CD4-positive, alpha-beta T cell treated with Interleukin-12 subunit alpha and Interleukin-12 subunit beta, for 1 hour (primary cell): ENCODE measurements at places on chromosomes 7 and 10.

DNA sequence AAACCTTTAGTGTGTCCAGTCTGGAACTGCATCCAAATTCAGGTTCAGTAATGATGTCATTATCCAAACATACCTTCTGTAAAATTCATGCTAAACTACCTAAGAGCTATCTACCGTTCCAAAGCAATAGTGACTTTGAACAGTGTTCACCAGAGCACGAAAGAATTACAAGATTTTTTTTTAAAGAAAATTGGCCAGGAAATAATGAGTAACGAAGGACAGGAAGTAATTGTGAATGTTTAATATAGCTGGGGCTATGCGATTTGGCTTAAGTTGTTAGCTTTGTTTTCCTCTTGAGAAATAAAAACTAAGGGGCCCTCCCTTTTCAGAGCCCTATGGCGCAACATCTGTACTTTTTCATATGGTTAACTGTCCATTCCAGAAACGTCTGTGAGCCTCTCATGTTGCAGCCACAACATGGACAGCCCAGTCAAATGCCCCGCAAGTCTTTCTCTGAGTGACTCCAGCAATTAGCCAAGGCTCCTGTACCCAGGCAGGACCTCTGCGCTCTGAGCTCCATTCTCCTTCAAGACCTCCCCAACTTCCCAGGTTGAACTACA lies 694 bp upstream of the FAS start:
- peak; percentile 30 for DNase-seq

DNA sequence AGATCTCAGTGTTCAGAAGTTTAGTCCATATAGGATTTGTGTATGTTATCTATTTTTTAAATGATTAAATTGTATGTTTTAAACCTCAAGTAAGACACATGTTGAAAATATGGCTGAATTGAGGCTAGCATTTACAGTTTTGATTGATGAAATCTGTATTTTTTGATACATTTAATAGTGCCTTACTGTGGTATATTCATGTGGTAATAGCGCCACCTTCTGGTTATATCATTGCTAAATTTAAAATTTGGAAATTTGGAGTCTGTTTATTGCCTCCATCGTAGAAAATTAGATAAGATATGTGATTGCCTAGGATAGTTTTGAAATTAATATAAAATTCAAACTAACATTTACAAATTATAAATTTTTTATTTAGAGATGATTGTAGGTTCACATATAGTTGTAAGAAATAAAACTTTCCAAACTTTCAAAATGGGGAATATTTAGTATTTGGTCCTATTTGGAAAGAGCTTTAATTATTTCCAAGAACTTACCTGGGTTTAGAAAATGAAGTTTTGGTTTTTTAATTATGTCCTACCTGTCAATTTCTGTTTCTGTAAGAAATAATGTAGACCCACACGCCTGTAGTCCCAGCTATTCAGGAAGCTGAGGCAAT lies 19.1 kb upstream of the ARMS2 start:
- DNase-seq, result peak; percentile 70

DNA sequence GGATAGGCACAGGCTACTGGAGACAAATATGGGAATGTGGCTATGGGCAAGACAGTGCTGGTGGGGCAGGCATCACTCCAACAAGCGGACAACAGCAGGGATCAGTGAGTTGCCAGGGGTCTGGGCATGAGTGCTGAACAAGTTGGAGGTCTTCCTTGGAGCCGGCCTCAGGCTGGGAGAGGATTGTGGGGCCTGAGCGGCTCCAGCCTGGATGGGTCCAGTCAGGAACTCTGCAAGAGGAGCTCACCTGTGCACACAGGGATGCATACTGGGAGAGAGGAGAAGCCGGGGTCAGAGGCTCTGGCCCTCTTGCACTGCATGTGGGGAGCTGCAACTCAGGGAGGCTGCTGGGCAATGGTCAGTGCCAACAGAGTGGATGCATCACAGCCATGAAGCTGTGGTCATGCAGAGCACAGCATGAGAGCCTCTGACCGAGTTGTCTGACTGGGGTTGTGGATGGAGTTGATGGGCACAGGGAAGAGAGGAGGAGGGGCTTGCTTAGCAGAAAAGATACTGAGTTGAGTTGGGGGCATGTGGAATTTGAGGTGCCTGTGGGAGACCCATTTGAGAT lies 204.0 kb upstream of the ZNF32 start:
- DNase-seq, result no peak

GRCh38 chr7:95595746-95596197 lies 544 bp downstream of the PDK4 start:
- no peak for DNase-seq

DNA sequence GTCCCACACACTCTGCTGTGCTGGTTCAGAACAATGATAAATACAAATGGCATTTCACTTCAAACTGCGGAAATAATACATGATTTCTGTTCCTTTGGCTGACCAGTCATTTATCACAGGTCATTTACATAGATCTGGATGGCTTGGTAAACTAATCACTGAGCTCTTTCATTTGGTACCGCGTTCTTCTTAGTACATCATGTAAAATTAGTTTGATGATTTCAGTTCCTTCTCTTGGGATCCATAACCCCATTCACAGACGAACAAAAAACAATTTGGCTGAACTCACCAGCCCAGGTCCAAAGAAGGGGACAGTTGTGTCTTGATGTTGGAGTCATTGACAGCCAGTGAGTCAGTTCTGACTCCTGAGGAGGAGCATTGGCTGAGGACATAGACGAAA lies 689.8 kb downstream of the INHBA start:
- DNase-seq, result no peak

GRCh38 chr10:69360485-69361302 lies 56.0 kb downstream of the TACR2 start:
- no peak for DNase-seq

DNA sequence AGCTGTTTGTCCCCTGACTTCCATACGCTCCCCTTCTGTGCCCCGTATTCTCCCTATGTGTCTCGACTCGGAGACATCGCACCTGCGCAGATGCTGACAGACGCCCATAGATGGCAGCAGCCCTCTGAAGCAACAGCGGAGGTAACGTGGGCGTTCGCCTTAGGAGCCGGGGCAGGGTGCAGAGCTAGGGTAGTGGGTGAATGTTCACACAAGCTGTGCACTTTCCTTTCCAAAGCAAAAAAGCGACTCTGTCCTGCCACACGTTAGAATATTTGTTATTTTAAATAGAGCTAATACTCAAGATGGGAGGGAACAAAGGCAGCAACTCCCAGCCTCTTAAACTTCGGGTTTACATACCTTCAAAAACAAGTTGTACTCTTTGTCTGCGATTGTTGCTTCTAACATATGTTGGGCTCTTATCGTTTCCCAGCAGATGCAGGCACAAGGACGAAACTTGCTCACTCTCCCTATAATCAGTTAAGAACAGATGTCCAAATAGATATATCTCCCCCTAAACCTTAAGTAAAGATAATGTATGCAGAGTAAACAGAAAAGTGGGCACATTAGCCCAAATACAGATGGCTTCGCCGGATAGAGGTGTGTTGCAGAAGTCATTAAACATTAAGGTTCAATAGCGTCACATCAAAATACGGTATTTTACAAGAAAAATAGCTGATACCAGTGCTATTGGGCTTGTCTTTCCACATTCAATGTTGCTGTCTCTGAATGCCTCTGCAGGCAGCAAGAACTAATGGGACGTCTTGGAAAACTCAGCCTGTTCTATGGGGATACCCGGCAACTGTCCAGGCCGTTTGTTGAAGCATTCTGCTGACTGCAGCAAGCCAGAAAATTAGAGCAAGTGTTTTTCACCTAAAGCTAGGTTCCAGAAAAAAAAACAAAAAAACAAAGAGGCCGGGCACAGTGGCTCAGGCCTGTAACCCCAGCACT lies 340.3 kb upstream of the PRKCQ start:
- peak; percentile 80 for DNase-seq

DNA sequence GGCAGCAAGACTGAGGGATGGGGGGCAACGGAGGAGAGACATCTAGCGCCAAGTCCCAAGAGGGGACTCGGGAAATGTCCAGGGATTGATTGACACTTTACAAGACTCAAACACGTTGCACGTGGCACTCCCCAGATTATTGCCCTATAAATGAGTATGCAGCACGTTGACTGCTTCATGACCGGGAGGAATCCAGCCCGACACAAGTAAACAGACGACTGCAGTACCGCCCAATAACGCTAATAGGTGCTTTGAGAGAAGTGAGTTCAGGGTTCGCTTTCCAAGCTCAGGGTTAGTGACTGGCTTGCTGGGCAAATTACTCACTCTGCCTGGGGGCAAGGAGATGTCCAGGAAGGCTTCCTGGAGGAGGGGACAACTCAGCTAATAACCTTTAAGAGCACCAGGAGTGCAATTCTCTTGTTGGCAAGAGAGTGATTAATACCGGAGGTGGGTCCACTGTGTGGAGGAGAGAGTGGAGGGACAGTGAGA lies 73.3 kb upstream of the MYL10 start:
- no peak for DNase-seq

GRCh38 chr7:327991-328702 lies 38.2 kb downstream of the FOXL3 start:
- DNase-seq, result no peak

- no peak for DNase-seq
Observed at GRCh38 chr10:29136411-29136810, 152.5 kb upstream of the LYZL1 start.

- DNase-seq, result no peak
Observed at GRCh38 chr10:117360994-117361667, 14.1 kb downstream of the PDZD8 start.

GRCh38 chr10:25059990-25060389 lies 43.6 kb downstream of the THNSL1 start:
- no peak for DNase-seq

DNA sequence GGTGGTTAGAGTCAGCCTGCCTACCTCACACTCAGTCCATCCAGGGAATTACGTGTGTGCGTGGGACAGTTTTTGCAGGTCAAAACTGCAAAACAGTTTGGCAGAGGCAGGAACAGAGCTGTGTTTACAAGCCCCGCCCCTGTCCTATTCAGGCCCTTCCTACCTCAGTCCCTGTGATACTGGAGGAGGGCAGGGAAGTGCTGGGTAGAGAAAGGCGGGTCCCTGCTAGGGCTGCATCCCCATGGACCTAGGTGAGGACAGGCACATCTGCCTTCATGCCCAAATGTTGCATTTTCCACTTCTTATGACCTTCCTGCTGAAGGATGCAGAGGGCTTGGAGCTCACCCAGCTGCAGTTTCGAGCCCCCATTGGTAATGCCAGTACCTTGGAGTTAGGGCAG lies 25.1 kb downstream of the SBDS start:
- no peak for DNase-seq

GRCh38 chr7:151759591-151760042 lies 117.3 kb downstream of the PRKAG2 start:
- peak; percentile 67 for DNase-seq

- no peak for DNase-seq
Observed at GRCh38 chr10:117431160-117431559, 55.9 kb upstream of the PDZD8 start.

- no peak for DNase-seq
Observed at GRCh38 chr10:92187101-92187500, 103.8 kb downstream of the CPEB3 start.

- no peak for DNase-seq
Observed at GRCh38 chr7:35038354-35038753, 1.1 kb upstream of the DPY19L1 start.

- DNase-seq, result peak; percentile 18
Observed at GRCh38 chr7:131112431-131112830, 215.2 kb upstream of the MKLN1 start.

DNA sequence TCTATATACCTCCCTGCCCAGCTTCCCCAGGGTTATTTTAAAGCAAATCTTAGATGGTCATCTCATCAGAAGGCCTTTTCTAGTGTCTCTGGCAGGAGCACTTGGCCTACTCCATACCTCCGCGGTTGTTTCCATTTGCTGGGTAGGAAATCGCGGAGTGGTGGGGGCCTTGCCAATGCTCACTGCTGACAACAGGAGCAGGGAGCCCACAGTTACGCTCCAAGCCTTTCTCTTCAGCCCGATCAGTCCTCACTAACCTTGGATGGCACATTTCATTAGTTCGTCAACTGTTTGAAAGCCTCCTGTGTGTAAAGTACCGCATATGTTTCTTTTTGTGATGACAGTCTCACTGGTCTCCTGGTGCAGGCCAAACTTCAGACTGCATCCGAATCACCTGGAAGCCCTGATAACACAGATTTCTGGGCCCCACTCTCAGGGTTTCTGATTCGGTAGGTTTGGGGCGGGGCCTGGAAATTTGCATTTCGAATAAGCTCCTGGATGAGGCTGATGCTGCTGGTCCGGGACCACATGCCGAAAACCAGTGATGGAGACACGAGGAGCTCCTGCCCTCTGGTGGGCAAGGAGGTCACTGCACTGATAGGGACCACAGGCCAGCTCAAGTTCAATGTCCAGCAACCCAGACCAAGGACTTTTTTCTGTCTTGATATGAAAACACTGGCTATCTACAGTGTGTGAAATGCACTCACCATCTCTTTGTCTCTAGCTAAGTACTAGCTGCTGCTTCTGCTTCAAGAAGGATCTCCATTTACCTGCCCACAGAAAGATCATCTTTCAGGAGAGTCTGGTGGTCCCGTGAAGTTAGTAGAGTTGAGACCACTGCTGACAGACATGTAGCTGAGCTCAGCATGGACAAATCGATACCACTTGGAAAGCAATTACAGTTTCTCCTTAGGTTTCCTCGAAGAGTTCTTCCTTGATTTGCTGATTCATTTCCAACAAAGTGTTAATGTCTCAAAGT lies 14.0 kb downstream of the LRGUK start:
- peak; percentile 38 for DNase-seq

- no peak for DNase-seq
Observed at GRCh38 chr10:13790196-13790595, 203.4 kb downstream of the PRPF18 start.

DNA sequence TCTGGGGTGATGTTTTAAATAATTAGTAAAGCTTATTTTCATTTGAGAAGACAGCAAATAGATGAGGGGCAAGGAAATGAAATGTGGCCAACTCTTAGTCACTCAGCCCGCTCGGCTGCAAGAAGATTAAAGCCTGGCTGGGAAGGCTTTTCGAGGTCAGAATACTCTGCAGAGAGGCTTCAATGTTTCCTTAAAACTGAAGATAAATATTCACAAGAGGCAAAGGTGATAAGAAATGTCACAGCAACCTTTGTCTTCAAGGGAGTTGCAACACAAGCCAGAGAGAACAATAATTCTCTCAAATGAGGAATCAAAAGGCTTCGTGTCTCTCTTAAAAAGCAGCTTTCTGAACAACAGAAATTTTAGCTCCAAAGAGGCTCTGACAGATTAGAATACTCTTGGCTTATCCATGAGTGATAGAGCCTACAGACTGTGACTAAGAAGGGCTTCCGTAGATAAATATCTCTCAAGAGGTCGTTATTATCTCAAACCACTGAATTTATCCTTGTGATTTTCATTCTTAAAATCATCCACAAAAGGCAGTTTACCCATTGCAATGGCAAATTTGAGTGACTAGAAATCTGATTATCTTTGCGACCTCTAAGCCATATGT lies 92.5 kb downstream of the KLF6 start:
- DNase-seq, result no peak

GRCh38 chr7:128135159-128135514 lies 103.9 kb upstream of the LRRC4 start:
- DNase-seq, result no peak

DNA sequence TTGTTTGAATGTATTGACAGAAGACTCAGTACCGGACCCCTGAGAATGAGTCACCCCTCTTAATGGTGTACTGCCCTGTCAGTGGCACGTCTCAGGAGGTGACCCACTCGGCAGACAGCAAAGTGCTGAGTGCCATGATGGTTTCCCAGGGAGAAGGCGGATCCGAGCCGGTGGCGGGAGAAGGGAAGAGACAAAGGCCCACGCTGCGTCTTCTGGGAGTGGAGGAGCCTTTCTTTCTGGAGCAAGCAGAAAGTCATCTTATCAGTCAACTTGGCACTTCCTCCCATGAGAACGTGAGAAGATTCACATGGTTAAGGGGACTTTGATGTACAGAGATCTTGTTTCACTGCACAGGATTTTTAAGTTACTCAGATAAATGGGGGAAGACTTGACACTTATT lies 14.6 kb upstream of the PPP2R2D start:
- DNase-seq, result no peak

- DNase-seq, result no peak
Observed at GRCh38 chr7:124723012-124723411, 42.6 kb downstream of the GPR37 start.
